NCI-H69 (cell line): ENCODE measurements at places on chromosomes 11 and 22.
A peak's percentile ranks its signal among the peaks of the same experiment; 100 is the strongest.

DNA sequence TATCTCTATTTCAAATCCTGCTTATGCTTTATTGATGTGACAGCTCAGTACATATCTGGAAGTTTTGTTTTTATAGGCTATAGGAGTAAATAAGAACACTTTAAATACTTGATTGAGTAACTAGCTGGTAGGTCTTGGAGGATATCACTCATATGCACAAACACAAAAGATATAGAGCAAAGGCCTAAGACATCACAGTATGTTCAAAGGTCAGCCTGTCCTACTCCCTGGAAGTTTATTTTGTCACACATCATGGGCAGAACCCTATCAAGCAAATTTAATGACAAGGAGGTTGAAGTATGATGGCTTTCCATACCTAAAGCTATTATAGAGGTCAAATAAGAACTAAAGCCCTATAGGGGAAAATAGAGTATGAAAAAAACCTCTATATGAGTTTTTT lies 70.0 kb upstream of the MS4A8 start:
- DNase-seq, result no peak

DNA sequence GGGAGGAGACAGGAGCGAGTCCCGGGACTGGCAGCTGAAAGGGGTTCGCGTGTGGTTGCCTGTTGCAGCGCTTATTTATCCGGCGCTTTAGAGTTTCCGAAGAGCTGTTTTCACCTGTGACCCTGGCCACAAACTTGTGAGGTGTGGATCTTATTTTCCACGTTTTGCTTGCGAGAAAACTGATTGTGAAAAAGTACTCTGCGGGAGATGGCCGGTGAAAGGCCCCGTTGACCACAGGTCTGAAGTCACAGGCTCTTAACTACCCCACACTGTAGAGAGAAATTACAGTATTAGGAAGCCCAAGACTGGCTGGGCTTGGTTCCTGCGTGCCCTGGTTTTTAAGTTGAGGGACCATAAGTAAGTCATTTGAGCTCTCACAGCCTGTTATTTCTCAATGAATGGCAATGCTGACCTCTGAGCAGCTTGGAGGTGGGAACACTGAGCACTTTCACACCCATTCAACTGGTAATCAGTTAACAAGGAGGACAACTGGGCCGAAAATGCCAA lies 379 bp upstream of the RAB38 start:
- DNase-seq, result peak; percentile 70

GRCh38 chr22:35604621-35605368 lies 12.3 kb downstream of the MB start:
- DNase-seq, result no peak

DNA sequence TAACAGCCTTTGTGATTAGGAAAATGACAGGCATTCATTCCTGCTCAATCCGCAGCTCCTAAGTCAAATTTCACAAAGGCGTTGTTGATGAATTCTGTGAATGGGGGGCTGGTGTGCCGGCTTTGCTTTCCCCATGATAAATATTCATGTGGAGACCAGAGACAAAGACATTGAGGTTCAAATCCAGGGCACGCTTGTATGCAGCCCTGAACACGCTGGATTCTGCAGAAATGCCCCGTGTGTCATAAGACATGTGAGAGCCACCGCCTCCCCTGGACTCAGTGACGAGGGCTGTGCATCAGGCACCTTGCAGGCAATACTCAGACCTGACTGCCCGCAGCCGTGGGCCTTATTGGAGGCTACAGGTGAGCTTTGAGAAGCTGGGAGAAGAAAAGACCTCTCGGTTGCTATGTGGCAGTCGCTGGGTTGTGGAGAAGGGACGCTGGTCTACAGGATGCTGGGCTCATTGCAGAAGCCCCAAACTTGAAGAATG lies 906.2 kb downstream of the BRD1 start:
- DNase-seq, result no peak

DNA sequence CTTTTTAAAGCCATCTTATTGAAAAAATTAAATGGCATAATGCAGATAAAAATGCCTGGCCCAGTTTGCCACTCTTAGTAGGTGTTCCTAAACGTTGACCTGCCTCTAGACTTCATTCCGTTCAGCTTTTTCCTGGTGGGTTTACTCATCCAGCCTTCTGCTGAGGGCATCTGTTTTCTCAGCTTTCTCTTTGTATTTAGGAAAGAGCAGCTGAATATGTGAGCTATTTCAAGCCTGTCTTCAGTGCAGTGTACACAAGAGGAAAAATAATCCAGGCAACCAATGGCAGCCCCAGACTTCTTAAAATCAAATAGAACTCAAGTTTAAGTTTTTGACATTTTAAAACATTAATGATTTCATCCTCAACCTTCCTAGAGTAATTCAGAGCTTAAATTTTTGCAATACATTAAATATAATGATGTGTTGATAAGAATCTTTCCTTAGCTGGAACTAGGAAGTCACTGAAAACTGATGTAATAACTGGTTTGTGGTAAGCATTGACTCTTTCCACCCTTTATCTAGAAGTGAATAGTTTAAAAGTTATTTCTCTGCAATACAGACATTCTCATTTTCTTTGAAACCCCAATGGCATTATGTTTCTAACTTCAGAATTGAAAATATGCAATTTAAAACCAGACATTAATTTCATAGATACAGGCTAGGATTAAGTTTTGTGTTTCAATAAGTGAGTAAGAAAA lies 165.4 kb downstream of the AASDHPPT start:
- no peak for DNase-seq

- DNase-seq, result no peak
Measured at GRCh38 chr22:31734512-31734911, 15.4 kb downstream of the PRR14L start.

DNA sequence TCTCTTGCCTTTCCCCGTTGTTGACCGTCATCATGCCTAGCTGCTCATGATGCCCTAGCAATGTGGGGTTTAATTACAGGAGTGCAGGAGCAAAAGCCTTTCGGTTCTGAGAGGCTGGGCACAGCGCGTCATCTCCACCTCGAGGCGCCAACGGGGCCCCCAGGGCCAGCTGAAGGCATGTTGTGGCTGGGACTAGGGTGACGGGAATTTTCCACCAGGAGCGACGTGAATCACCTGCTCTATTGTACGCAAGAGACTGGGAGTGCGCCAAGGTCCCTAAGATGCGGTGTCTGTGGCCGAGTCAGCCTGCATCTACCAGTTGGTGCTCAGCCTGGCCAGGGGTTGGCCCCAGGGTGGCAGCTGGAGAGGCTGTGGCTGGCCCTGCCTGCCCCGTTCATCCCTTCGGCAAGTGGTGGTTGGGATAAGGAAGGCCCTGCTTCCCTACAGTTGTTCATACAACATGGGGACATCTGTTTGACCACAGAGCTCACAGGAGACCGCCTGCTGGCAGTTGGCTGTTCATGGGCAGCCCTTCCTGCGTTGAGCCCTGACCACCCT lies 1175.6 kb downstream of the BRD1 start:
- peak; percentile 15 for DNase-seq

DNA sequence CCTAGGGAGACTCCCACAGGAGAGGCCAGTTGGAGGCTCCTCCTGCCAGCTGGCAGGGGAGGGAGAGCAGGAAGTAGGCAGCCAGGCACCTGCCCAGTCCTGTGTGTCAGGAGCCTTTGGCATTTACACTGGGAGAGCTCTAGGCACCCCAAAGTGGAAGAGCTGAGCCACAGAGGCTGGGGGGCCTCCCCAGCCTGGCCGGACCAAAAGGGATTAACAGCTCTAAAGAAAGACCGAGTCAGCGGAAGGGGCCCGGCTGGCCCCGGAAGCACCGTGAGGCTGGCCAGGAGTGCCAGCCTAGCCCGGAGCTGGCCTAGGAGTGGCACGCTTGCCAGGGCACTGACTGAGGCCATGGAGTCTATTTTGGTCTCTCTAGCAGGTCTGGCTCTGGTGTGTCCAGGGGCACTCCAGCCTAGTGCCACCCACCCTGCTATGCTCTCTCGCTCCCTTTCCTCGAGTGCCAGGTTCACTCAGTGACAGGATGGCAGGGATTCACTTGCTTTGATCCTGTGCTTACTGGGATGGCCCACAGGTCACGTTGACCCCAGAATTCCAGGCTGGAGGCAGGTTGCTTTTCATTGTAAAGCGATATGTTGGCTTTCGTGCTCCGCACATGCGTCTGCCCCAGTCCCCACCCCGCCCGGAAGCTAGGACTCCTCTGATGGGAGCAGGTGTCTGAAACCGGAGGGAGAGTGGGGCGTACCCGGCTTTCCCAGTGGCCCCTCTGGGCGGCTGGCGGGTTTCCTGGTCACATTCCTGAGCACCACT lies 3.3 kb upstream of the KMT5B start:
- DNase-seq, result peak; percentile 56

DNA sequence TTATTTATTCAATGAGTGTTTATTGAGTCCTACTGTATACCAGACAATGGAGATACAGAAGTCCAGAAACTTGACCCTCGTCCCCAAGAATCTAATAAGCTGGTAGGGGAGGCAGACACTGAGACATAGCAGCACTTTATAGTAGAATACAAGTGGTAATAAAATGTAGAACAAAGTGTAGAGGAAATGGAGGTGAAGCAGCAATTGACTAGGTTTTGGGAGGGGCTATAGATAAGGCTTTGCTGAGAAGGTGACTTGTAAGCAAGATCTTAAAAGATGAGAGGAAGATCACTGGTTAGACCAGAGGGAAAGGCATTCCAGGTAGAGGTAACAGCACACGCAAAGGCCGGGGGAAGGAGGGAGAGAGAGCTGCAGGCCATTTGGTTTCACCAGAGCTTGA lies 57.3 kb downstream of the ZBTB16 start:
- DNase-seq, result no peak

GRCh38 chr11:100208207-100208606 lies 478.9 kb upstream of the ARHGAP42 start:
- DNase-seq, result no peak

GRCh38 chr11:5618807-5619206 lies 6.0 kb upstream of the TRIM34 start:
- DNase-seq, result no peak

DNA sequence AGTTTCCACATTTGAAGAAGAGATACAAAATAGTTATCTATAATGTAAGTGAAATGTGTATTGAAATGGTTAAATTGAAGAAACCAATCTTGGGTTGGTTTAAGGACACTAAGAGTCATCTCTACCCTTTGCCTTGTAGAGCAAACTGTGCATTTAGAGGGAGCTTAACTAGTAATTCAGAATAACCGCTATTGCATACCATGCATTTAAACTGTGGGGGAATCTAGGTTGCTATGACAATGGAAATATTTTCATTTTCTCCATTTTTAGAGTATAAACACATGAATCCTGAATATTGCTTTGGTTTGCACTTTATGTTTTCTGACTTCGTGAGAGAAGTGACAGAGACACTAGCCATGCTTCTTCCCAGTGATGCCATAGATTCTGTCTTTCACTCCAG lies 39.7 kb downstream of the FAT3 start:
- DNase-seq, result no peak

DNA sequence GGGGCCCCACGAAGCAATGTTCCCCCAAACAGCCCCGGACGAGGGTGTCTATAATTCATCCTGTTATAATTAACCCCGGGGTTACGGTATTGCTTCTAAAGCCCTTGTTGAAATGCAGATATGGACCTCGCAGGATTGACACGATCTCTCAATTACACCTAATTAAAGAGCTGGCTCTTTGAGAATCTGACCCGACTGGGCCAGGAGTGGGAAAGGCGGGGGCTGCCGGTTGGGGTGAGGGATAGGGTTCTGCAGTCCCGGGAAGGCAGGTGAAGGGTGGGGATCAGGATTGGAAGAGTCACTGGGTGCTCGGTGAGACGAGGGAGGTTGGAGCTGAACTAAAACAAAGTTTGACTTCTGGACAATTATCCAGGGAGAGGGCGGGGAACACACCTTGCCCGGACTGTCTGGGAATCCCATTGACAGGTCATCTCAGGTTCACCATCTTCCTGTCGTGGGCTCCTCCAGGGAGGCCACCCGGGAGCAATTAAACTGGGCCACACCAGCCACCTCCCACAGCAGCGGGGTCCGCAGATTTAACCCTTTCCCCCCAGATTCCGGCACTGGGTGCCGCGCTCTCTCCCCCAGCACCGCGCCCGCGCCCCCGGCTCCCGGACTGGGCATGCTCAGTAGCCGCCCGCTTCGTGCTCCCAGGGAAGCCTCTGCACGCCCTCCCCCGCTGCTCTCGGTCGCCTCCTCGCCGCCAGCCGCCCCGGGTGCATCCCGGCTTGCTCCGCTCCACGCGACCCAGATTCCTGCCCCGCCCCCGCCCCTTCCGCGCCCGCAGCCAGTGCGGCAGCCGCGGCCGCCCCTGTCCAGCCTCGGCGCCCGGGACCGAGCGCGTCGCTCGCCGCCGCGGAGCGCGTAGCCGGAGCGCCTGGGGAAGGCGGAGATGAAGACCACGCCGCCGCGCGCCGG lies at the start of gene ELMOD1:
ELMOD1 (plus strand) TSS at position 688 of the 918 bp plus-strand sequence. CDS start 27,043 bp downstream, outside the sequence.
- peak; percentile 72 for DNase-seq

- DNase-seq, result no peak
Measured at GRCh38 chr22:20563466-20563906, 56.1 kb downstream of the MED15 start.

DNA sequence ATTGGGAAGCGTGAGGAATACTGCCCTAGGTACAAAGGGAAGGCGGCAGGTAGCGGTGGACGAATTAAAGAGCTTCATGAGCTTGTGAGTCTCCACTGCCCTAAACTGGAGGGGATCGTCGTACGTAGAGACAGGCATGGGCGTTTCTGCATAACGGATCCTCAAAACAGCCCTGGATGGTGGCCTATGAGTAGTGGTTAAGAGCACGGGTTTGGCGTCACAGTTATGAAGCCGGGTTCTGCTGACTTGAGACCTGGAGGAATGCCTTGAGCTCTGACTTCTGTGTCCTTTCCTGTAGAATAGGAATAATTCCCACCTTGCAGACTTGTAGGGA lies 335 bp downstream of the TMEM138 start:
- peak; percentile 70 for DNase-seq

GRCh38 chr11:118988280-118988679 lies 9.7 kb upstream of the CENATAC start:
- DNase-seq, result peak; percentile 86

- DNase-seq, result no peak
Measured at GRCh38 chr22:48336339-48337060, 1491.2 kb downstream of the BRD1 start.

- peak; percentile 92 for DNase-seq
Measured at GRCh38 chr11:72037554-72038311, 39.0 kb downstream of the IL18BP start.

GRCh38 chr11:12528487-12528886 lies 145.7 kb upstream of the TEAD1 start:
- no peak for DNase-seq

- DNase-seq, result no peak
Measured at GRCh38 chr11:14555818-14556217, 35.6 kb upstream of the PSMA1 start.

DNA sequence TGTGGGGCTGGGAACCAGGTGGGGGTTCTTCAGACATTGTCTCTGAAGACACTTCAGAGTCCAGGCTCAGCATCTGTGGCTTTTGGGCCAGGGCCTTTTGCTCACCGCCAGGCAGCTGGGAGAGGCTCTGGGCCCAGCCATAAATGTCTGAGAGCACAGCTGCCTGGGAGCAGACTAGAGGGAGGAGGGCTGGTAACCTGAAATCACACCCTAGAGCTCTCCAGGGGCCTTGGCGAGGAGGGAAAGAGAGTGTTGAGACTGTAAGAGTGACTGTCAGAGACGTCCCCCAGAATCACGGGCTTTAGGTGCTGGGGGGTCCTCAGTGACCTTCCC lies 4.1 kb downstream of the TRABD start:
- DNase-seq, result peak; percentile 71
